Frontal cortex (tissue), 4 donors: ENCODE measurements at places on chromosomes 16 and 17. TPM values are rescaled to one million over a fixed set of nuclear protein-coding genes. Genes with fewer than 3 reads are reported as not detected.

Gene KCNAB3
- 1.2 TPM for total RNA-seq

- no peak for DNase-seq
Measured at GRCh38 chr17:73305845-73306836, 5.7 kb downstream of the CDC42EP4 start.

Gene PMFBP1
- 0.41 TPM for total RNA-seq

DNA sequence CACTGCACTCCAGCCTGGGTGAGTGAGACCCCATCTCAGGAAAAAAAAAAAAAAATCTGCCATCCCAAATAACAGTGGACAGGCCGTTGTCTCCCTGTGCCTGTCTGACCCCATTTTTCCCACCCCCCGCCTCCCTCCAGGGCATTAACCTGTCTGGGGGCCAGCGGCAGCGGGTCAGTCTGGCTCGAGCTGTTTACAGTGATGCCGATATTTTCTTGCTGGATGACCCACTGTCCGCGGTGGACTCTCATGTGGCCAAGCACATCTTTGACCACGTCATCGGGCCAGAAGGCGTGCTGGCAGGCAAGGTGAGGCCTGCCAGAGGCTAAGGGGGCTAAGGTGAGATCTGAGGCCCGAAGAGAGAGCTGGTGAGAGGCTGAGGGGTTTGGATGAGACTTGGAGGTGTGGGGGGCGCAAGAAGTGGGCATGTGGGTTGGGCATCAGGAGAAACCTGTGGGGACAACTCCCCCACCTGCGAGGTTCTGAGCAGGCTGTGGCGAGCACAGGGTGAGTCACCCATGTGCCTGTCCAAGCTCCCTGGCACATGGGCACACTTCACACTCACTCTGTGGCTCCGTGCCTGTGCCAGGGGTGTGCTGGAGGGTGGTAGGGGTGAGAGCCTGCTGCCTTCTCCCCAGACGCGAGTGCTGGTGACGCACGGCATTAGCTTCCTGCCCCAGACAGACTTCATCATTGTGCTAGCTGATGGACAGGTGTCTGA, 34.7 kb downstream of the ANKRD40 start:
- DNase-seq: no peak

Gene TMED6
- total RNA-seq: not detected

Gene RFNG
- 21.2 TPM for total RNA-seq

- DNase-seq: no peak
Measured at GRCh38 chr17:7144213-7144612, 29.6 kb upstream of the ASGR2 start.

DNA sequence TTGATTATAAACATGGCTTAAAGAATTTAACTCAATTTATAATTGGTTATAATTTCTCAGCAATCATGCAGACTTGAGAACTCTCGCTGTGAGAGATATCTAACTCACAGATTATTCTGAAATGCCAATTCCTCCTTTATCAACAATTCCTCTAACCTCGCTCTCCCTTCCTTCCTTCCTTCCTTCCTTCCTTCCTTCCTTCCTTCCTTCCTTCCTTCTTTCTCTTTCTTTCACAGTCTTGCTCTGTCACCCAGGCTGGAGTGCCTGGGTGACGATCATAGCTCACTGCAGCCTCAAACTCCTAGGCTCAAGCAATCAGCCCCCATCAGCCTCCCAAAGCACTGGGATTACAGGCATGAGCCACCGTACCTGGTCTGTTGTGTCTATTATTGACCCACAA, 42.4 kb downstream of the CHD9 start:
- DNase-seq: no peak

Gene KCNJ12
- total RNA-seq: 0.82 TPM

Gene TP53TG3B
- not detected for total RNA-seq

- no peak for DNase-seq
Measured at GRCh38 chr16:51392521-51393187, 241.6 kb upstream of the SALL1 start.

Gene NHERF2
- 13.5 TPM for total RNA-seq

Gene SRL
- under 0.01 TPM for total RNA-seq

DNA sequence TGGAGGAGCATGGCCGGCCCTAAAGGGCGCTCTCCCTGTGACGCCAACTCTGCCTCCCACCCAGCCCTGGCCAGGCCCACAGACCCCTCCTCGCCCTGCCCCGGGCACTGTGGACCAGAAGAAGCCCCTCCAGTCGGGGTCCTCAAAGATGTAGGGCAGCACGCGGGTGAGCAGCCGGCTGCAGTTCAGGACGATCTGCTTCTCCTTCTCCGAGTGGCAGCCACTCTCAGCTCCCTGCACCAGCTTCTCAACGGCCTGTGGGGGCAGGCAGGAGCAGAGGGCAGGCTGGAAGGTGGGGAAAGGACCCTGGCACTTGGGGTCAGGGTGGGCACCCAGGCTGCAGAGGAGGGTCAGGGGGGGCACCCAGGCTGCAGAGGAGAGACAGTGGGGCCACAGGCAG, 8.9 kb downstream of the HID1 start:
- no peak for DNase-seq

DNA sequence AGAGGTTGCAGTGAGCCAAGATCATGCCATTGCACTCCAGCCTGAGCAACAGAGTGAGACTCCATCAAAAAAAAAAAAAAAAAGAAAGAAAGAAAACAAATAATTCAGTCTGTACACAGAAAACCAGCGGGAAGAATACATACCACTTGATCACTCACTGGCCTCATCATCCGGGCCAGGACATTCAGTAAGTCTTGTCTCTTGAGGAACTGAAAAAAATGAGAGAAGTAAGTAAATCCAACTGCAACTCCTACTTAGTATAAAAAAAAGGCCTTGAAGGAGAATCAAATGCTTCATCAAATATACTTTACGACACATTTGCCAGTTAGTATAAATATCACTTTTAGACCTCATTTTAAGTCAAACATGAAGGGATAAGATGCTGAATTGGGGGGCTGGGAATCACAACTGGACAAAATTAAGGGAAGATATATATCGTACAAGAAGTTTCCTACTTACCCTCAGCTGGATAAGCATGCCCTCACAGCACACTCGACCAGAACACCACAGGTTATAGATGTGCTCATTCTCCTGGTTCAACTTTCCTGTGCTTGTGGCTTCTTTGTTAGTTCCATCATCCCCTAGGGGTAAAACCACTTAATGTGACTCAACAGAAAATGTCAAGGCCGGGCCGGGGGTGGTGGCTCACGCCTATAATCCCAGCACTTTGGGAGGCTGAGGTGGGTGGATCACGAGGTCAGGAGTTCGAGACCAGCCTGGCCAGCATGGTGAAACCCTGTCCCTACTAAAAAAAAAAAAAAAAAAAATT, 12.4 kb downstream of the CCDC47 start:
- DNase-seq: no peak

DNA sequence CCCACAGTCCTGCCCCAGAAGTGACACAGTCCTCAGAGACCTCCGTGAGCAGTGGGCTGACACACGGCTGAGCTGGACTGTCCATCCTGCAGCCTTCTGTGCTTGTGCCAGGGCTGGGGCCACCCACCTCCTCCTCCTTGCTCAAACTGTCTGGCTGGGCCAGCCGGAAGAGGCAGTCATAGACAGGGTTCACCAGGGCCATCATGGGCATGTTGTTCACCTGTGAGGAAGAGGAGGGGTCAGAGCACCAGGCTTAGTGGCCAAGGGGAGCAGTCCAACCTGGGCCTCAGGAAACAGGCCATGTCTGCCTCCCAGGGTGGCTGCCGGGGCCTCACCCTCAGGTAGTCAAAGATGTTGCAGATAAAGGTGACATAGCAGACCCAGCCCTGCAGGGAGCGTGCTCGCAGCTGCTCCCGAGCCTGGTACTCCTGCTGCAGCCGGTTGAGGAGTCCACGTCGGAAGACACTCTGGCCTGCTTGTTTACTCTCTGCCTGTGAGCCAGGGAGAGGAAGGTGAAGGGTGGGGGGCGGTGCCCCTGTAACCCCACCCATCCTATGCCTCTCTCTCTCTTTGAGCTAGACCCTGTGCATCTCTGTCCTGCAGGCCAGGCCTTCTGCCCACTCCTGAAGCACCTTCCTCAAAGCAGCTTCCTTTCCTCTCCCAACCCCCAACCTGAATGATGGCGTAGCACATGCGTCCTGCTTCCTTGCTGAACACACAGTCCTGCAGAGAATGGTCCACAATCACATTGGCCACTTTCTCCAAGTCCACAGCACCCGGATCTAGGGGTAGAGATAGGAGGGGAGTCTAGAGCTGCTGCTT, 3.4 kb downstream of the MIF4GD start:
- DNase-seq: no peak

Gene HOXB13
- total RNA-seq: not detected

Gene TP53TG3
- not detected for total RNA-seq

GRCh38 chr16:1364510-1364909, 12.8 kb downstream of the GNPTG start:
- DNase-seq: no peak

GRCh38 chr16:83602761-83603722, 204.7 kb upstream of the HSBP1 start:
- DNase-seq: no peak

GRCh38 chr17:40810494-40810893, 10.7 kb upstream of the KRT28 start:
- DNase-seq: no peak

GRCh38 chr17:60749050-60749449, 71.4 kb downstream of the BCAS3 start:
- DNase-seq: no peak
